ENCODE measurements at places on chromosomes 3 and 15.

DNA sequence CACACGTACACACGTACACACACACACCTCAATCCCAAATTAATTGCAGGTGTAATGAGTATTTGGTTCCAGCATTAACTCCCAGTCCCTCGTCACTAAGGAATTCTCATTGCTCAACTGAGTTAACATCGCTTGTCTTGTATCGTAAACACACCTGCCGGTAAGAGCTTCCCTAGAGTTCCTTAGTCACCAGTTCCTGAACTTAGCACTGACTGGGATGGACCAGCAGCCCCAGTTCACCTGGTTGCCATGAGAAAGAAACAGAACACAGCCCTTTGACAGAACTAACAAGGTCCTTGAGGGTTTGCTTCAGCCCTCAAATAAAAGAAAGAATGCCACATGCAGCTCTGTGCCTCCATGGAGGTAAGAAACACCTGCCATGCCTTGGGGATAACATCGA lies 66.3 kb upstream of the SLCO3A1 start:
- DNase-seq: no peak

DNA sequence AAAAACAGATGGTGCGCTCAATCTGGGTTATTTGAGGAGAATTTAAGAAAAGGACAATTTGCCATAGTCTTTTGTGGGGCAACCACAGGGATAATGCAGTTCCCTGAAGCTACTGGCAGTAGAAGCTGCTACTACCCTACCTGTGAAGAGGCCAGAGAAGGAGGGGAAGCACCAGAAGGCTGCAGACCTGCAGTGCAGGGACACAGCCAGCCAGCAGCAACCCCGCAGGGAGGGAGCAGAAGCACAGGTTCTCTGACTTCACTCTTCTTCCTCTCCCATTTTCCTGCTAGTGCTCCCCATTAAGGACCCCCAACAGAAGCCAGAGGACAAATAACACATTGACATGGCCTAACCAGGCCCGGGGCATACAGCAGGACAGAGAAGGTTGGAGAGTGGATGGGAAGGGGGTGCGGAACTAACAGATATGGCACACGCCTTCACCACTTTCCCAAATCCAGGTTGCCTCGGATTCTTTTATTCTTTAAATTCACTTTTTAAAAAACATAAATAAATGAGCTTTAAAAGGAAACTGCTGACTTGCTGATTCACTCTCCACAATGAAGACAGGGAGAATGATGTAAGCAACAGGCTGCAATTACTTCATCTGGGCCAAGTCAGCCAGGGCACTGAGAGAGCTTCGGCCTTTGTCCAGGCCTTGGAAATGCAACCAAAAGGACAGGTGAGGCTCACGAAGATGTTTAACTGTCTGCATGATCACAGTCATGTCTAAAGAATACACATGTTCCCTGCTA lies 30.1 kb downstream of the POPDC2 start:
- no peak for DNase-seq

DNA sequence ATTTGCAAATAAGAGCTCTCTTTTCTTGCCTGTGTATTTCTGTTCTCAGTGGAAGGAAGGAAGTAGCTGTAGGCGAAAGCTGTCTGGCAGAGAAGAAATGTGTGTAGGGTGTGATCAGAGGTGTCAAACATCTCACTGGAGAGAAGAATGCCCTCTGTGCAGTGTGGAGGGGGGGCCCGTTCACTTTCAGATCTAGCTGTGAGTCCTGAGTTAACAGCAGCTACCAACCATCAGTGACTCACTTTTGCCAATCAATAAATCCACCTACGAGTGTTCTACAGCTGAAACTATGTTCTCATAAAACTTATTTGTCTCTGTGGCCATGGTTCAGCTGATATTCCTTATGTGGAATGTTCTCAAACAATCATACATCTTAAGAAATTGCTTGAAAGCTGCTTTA lies 103.7 kb downstream of the FRMD4B start:
- DNase-seq: no peak

- DNase-seq: no peak
Observed at GRCh38 chr15:31060429-31061140, 40.9 kb downstream of the TRPM1 start.

- no peak for DNase-seq
Observed at GRCh38 chr3:139491027-139491700, 14.8 kb upstream of the RBP2 start.

DNA sequence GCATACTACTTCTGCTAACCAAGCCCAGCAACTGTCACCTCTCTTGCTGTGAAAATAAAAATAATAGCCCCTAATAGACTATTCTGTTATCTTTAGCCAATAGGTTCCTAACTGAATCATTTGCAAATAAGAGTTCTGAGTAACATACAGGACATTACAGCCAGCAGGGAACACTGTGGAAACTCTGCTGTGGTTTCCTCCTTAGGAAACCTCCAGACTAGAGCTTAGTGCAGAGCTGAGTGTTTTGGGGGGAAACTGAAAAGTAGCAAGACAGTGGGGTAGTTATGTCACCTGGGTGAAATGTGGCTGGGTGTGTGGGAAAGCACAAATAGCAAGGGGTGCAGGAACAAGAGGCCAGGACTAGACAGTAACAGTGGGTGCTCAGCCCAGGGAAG lies 32.4 kb downstream of the DZIP1L start:
- no peak for DNase-seq

DNA sequence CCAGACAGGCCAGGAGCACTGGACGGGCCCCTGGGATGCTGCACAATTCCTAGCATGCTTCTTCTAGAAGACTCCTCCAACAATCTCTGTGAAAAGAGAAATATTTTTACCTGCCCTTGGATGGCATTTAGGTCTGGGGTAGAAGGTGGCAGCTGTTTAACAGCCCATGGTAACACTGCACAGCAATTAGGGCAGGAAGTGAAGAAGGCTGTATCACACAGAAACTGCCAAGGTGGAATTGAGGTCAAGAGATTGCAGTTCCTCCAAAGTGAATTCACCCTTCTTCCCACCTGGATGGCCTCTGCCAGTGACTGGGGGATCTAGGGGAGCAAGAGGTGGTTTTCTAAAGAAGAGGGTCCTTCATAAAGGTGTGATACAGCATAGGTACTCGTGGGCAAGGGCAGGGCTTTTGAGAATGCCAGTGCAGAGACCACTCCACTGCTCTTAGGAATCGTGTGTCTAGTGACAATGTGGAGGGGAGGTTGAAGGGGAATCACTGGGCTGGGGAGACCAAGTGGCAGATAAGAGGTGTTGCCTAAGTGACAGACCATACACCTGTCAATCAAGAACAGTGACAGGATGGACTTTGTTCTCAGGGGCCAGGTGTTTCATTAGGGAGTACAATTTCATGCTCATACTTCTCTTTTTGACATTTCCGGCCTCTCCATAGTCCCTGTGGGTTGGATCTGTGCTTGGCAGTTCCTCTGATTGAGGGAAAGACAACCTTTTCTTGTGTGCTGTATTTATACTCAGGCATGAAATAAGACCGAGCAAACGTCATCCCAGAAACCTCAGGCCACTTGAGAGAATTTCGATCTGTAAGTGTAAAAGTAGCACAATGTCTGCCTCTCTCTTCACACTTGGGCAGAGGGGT lies 83.5 kb upstream of the BCL6 start:
- no peak for DNase-seq

DNA sequence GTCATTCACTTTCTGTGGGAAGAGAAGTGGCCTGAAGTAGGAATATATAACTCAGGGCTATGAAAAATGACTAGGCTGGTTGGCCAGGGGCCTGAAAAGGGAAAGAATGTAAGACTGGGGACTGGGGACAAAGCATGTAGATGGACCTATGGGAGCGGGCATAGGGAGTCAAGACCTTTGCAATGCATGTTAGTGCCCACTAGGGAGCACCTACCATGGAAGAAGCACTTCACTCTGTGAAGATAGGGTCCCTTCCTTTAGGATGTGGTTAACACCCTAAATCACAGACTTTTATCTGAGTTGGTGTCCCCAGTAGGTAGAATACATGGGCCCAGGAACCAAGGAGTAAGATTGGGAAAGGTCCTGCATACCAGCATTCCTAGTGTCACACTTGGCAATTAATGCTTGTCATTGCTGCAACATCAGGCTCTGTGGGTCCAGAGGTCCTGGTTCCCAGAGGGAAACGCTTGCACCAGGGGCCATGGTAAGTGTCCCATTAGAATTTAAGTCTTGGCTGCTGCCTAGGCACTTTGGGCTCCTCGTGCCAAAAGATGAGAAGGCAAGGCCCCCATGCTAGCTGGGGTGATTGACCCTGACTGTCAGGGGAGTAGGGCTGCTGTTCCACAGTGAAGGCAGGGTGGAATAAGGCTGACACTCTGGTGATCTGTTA lies 79.6 kb downstream of the CRYGS start:
- no peak for DNase-seq

DNA sequence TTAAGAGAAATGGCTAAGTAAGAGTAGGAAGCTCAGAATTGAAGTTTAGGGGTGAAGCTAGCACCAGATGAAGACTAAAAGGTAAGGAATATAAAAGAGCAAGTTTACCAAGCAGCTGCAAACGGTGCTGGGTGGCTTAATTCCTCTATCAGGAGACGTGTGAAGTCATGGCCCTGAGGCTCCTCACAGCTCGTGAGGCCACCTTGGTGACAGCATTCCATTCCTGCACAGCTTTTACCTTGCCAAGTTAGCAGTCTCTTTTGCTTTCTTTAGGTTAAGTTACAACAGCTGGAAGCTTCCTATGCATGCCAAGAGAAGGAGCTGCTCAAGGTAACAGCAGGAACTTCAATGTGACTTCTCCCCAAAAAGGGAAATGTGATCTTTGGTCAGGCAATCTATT lies 6.4 kb downstream of the TMCO5A start:
- no peak for DNase-seq

DNA sequence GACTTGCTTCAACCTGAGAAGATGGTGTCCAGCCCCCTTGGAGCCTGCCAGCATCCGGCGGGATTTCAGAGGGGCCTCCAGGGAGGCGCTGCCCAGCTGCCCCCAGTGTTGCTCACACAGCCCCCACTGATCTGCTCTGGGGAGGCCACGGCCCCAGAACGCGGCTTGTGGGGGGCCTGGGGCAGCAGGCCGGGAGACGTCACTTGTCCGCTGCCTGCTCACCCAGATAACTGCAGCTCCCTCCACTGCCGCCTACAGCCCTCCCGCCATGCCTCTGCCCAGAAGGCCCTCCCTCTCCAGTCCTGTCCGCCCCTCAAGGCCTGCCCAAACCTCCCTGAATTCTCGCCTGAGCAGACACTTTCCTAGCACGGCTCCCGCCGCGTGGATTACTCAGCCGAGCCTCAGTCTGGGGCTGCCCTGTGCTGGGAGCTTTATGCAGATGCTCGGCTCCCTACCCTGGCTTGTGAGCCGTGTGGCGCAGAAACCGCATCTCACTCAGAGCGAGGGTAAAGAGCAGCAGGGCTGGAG lies 17.2 kb upstream of the ADIPOQ start:
- no peak for DNase-seq

GRCh38 chr15:52579852-52580251 lies 11.0 kb upstream of the ARPP19 start:
- DNase-seq: no peak

- DNase-seq: no peak
Observed at GRCh38 chr3:135072431-135072830, 277.4 kb downstream of the EPHB1 start.

DNA sequence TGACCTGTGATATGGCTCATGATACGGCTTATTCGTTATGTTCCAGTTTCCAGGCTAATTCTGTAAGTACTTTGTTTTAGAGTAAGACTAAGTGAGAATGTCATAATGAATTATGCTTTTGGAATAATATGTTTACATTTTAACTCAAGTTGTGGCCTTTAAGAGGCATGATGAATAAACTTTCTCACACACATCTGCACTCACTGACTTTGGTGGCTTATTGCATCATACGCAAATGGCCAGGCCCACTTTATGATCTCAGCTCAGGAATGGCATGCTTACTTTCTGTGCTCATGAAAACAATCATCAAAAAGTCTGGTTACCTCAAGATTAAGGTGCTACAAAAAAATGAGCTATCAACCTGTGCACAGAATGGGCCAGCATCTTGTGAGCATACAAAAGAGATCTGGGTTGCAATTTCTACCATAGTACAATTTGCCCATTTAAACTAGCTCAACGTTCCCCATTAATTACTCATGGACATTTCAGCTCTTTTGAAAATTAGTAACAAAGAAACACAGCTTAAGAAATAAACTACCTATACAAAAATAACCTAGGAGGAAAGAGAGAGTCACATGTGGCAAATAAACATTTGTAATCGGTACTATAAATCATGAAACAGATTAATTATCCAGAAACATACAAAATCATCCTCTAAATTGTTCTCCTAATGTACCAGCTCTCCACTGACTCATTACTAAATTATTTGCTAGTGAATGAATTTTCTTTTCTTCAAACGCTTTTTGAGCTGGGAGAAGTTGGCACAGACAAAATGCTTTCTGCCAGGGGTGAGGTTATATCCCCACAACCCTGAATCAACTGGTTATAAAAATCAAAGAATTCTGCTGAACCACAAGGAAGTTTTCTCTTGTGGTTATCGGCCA lies 439.0 kb upstream of the ADAMTS9 start:
- no peak for DNase-seq

GRCh38 chr3:69338911-69339310 lies 47.0 kb downstream of the FRMD4B start:
- DNase-seq: no peak

- no peak for DNase-seq
Observed at GRCh38 chr15:81419332-81419943, 45.4 kb upstream of the TMC3 start.

DNA sequence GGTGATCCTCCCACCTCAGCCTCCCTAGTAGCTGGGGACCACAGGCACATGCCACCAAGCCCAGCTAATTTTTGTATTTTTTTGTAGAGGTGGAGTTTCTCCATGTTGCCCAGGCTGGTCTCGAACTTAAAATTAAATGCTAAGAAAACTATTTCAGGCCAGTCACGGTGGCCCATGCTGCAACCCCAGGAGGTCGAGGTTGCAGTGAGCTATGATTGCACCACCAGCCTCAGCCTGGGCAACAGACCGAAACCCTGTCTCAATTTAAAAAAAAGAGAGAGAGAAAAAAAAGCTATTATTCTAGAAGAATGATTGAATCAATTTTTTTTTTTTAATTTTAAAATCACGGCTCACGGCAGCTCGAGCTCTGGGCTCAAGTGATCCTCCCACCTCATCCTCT lies 4.7 kb downstream of the SLC51A start:
- DNase-seq: no peak

GRCh38 chr3:153087595-153088566 lies 74.1 kb upstream of the RAP2B start:
- DNase-seq: no peak

- no peak for DNase-seq
Observed at GRCh38 chr15:101033801-101034200, 114.6 kb downstream of the LRRK1 start.

- DNase-seq: no peak
Observed at GRCh38 chr3:193805448-193805847, 212.4 kb downstream of the OPA1 start.

DNA sequence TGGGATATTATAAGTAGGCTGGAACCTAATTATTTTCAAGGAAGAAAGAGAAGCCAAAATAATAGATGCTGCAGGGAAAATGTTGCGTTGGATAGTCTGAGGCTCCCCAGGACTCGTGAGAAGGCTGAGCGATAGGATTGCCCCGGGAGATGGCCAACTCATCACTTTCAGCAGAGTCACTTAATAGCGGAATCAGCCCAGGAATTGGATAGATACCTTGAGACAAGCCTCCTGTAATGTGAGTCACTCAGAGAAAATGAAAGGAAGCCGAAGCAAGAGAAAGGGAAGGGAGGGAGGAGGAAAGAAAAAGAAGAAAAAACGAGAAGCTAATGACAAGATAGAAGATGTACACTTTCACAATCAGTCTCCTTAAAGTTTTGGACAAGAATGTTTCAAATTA lies 94.3 kb downstream of the SQOR start:
- DNase-seq: no peak

Data from GM12891 (cell line).